RWPE2 (cell line): ENCODE measurements at places on chromosomes 5 and 9.

DNA sequence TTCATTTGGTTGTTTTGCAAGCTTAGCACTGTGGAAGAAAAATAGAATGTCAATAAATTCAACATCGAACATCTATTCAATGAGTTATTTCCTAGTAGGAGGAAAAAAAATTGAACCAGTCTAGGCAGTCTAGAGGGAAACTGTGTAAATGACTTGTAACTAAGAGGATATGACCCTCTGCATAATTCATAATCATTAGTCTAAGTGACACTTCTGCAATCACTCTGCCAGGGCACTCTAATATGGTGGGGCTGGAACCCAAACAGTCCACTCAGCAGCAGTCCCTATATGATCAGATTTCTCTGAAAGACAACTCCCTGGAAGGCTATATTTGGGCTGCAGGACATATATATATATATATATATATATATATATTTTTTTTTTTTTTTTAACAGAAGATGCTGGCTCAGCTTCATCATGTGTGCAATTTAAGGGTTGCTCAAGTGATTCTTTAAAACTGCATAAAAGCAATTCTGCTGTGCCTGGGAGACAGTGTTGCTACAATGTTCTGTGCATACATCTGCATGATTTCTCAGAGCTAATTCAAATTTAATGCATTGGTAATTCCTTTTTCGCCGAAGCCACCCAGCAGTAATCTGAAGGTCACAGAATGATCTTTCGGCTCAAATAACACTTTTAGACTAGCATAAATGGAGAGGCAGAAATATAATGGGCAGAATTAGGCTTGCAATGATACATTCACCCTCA, 482.1 kb upstream of the ZNF608 start:
- no peak for DNase-seq

- DNase-seq, result no peak
Measured at GRCh38 chr9:73541923-73542322, 390.3 kb downstream of the ANXA1 start.

- DNase-seq, result no peak
Measured at GRCh38 chr9:92033307-92033706, 81.9 kb downstream of the SPTLC1 start.

GRCh38 chr9:98795295-98795955, 930 bp downstream of the ANKS6 start:
- no peak for DNase-seq

DNA sequence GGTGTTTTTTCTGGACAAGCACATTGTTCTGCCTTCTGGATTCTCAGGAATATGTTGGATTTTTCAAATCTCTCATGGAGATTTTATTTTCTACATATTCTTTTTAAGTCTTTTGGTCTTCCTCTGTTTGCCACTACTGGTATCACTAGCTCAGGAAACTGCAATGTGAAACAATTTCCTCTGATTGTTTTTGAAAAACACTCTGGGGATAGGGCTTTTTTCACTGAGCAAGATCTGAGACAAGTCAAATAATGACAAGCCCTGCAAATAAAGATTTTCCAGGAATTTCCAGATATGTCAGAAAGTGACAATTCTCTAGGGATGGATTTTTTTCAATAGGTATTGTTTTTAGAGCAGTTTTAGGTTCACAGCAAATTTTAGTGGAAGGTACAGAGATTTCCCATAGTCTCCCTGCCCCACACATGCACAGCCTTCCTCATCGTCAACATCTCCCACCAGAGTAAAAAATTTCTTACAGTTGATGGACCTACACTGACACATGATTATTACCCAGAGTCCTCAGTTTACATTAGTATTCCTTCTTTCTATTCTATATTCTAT, 86.9 kb upstream of the TMEM161B start:
- no peak for DNase-seq

- DNase-seq, result no peak
Measured at GRCh38 chr9:116933251-116933650, 246.1 kb downstream of the TRIM32 start.

- no peak for DNase-seq
Measured at GRCh38 chr5:2007496-2007877, 124.8 kb upstream of the IRX4 start.

DNA sequence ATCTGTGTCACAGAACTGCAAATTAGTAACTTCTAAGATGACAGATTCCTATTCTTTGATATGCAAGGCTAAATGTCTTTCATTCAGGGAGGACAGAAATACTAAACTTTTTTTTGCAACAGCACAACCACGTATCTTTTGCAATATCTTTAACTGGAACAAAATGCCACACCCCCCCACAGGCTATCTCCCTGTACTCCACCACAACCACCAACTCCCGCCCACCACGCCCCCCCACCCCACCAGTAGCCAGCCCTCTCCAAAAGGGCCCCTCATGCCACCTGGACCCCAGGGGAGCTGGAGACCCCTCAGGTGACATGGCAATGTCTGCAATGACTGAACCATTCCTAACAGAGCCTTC, 131.8 kb downstream of the ROR2 start:
- no peak for DNase-seq

- no peak for DNase-seq
Measured at GRCh38 chr5:43780586-43780985, 177.6 kb downstream of the NNT start.

DNA sequence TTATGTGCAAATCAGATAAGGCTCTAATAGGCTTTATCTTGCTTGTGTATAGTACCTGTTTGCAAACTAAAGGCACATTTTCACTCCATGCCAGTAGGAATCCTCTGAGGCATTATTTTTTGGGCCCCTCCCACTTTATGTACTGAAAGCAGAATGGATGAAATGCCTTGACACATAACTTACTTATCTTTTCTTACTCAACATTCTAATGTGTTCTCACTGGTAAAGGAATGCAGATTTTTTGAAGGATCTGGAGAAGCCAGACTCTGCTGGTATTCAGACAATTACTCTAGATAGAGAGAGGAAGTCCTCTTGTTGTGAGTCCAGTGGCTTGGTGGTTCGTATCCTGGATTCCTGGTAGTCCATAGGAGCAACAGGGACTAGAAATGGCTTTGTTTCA, 336.7 kb downstream of the CCDC171 start:
- DNase-seq, result no peak
